HS-27A (cell line): ENCODE measurements at places on chromosomes 3 and 15.

DNA sequence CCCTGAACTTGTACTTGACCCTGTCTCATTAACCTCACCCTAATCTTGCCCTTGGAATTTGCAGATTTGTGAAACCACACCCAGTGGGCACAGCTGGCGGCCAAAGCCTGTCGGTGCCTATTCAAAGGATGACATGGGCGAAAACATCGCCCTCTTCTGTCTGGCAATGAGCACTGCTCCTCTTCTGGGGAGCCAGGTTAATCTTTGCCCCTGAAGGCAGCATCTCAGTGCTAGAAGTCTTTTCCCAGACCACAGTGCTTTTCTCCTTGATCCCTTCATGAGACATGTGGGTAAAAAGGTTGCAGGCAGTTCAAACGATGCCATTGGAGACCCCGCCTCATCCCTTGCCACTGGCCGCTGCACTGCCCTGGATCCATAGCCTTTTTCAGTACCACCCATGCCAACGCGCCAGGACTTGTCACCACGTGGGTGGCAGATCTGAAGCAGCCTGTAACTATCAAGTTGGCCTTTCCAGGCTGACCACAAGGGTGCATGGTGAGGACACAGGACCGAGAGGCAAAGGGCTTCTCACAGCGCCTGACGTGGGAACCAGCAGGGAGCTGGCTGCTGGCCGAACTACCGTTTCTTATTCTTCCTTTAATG is 6.5 kb upstream of the DNASE1L3 start:
- DNase-seq = peak; percentile 62

GRCh38 chr15:57510647-57511046 is 81.1 kb upstream of the MYZAP start:
- no peak for DNase-seq

DNA sequence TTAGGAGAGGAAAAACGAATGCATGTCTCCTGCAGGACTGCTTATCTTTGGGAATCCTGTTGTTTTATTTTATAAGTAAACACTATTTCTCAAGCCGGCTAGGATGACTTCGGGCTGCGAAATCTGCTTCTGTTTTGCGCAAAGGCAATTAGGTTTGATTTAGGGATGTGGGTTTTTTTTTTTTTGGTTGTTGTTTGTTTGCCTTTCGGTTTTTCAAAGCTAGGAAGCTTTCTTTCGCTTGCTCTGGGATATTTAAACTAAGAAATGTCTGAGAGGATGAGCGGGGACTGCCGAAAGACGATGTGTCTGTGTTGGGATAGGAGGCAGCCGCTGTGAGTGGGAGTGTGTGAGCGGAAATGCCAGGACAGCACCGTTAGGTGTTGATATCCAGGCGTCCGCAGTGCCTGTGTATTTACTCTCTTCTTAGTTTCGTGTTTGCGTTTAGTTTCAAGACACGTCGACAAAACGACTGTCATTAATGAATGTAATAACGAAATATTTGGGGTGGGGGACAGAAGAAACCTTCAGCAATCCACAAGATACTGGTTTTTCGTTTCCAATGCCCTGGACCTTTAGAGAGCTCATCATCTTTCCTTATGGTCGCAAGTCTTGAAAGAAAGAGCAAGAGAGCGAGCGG is 604 bp downstream of the ISL2 start:
- no peak for DNase-seq

GRCh38 chr3:44409640-44410410 is 67.6 kb downstream of the ZNF445 start:
- no peak for DNase-seq

- DNase-seq = peak; percentile 75
Observed at GRCh38 chr3:56796202-56796601, 5.5 kb downstream of the ARHGEF3 start.

DNA sequence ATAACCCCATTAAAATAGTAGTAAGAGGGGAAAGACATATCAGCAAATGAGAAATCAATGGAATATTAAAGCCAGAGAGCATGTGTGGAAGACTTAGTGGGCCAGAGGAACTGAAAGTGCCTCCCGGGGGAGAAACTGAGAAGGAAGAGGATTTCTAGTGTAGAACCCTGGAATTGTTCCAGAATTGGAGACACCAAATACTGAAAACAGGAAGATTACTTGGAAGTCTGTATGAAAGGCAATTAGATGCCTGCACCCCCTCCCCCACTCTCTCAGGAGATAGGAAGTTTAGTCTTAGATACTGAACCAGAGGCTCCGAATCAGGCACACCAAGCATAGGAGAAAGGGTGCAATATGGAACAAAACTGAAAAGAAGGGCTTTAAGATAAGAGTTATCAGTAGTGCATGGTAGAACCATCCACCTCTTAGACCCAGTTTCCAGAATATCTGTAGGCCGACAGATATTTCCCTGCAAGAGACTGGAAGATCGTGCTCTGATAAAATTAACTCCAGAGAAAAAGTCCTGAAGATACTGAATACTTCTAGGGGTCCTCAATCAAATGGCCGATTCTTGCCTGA is 32.4 kb downstream of the KLHL18 start:
- DNase-seq = no peak

- DNase-seq = peak; percentile 9
Observed at GRCh38 chr3:31733234-31733667, 200.5 kb downstream of the STT3B start.

DNA sequence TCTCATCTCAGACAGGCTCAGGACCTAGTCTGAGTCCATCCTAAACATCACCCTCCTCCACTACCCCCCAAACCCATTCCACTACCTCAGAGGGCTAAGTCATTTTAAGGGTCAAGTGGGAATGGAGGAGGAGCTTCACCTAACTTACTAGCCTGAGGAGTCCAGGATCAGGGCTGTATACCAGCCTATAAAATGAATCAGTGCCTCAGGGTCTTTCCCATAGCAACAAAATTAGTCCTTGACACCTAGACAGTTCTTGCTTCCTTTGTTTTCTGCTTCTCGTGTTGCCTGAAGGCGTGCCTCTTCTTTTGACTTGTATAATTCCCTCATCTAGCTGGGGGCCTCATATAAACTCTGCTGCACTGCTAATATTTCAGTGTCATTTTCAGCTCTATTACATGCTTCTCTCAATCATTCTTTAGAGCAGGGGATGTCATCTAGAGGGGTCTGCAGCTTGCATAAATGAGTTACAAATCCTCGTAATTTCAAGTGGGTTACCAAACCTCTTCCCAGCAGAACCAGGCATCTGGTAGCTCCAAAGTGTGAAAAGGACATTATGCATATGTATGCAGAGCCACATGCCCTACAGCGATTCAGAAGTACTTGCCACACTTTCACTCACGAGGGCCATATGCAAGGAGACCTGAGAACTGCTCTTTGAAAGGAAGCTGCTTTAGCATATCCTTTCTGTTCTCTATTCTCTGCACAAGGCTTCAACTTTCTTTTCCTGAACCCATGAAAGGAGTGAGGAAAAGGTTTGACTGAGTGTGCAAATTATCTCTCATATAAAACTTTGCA is 311.7 kb upstream of the SEMA6D start:
- no peak for DNase-seq

DNA sequence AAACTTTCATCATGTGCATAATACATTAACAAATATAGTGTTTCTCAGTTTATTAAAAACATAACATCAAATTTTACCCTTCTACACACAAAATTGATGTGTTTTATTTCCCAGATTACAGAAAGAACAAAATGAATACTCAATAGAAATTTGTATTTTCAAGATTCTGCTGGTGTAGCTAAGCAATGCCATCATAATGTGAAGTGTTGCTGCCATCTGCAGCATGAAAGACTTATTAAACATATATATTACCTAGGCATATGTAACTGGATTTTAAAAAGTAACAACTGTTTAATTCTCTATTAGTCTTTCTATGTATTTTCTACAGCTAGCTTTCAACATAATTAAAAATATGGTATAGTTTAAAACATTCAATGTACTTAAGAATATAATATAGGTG is 27.5 kb downstream of the PLSCR5 start:
- DNase-seq = no peak

DNA sequence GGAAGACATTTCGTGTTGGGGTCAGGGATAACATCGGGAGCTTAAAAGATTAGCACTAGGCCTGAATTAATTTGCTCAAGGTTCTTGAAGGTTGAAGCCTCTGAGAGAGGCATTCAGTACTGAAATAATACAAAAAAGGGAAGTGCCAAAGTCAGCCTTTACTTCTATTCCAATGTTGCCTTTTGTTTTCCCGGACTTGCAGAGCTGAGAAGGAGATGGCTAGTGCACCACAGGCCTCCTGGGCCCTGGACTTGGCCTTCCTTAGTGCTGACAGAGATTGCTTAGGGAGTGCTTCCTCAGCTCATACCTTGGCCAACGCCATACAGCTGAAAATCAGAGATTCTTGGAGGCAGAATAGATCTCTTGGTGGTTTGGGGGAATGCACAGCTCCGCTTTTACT is 333.6 kb upstream of the TBL1XR1 start:
- DNase-seq = no peak

DNA sequence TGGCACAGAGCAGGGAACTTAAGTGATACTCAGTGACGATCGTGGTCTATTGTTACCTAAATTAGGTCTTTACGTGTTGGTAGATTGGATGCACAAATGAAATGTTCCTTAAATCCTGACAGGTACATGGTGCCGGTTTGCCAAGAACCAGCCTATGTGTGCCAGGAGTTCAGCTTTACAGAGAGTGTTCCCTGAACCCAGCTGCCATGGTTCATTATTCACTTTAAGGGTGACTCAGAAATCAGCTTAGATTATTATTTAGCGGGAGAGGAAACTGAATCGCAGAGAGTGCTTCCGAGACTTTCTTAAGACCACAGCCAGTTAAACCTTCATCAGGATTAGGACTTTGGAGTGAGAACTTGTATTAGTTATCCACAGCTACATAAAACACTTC is 21.5 kb downstream of the FAM43A start:
- no peak for DNase-seq

- DNase-seq = no peak
Observed at GRCh38 chr3:45163481-45163880, 17.3 kb upstream of the CDCP1 start.

- DNase-seq = no peak
Observed at GRCh38 chr15:43828061-43828657, 1.4 kb downstream of the WDR76 start.

GRCh38 chr3:84194029-84194428 is 764.8 kb upstream of the CADM2 start:
- DNase-seq = no peak

DNA sequence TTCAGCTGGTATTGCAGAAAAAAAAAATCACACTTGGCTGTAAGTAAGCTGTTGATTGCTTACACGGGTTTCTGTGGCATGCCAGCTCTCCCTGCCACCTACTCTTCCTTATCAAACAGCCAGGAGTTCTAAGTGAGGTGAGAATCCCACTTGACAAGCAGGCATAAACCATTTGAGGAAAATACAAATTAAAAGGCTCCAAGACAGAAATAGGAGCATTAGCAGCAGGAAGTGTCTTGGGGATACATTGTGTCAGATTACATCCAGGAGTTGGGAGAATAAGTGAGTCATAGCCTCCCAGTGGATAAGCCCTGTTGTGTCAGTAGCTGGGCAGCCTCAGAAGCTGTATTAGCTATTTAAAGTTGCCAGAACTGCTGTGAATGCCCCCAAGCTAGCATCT is 256.0 kb downstream of the CNTN4 start:
- DNase-seq = no peak

- no peak for DNase-seq
Observed at GRCh38 chr3:183653209-183654064, 18.0 kb downstream of the KLHL24 start.

DNA sequence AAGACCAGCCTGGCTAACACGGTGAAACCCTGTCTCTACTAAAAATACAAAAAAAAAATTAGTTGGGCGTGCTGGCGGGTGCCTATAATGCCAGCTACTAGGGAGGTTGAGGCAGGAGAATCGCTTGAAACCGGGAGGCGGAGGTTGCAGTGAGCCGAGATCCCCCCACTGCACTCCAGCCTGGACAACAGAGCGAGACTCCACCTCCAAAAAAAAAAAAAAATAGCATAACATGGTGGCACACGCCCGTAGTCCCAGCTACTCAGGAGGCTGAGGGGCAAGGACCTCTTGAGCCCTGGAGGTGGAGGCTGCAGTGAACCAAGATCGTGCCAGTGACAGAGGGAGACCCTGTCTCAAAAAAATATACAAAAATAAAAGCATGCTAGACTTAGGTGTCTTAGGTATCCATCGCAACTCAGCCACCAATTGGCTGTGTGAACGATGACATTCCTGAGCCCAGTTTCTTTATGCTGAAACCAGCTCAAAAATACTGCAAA is 6.2 kb downstream of the PLCH1 start:
- DNase-seq = no peak

DNA sequence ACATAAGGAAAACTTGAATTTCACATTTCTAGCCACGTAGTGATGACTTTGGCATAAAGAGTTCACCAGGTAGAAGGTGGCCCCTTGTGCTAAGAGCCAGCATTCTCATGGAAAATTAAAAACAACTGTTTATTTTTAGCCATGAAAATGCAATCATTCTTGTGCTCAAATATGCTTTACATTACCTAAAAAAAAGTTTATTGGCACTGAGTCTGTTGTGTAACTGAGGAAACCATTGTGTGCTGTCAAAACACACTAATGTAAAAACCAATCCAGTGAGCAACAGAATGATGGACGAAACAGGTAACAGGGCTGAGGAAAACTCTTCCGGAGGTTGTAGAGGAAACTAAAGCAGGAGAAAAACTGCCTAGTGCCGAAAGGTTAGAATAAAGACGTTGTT is 287.0 kb upstream of the TMC3 start:
- DNase-seq = no peak

GRCh38 chr3:53705774-53706173 is 140.4 kb downstream of the CHDH start:
- DNase-seq = no peak

- no peak for DNase-seq
Observed at GRCh38 chr3:176992565-176992964, 204.7 kb downstream of the TBL1XR1 start.

DNA sequence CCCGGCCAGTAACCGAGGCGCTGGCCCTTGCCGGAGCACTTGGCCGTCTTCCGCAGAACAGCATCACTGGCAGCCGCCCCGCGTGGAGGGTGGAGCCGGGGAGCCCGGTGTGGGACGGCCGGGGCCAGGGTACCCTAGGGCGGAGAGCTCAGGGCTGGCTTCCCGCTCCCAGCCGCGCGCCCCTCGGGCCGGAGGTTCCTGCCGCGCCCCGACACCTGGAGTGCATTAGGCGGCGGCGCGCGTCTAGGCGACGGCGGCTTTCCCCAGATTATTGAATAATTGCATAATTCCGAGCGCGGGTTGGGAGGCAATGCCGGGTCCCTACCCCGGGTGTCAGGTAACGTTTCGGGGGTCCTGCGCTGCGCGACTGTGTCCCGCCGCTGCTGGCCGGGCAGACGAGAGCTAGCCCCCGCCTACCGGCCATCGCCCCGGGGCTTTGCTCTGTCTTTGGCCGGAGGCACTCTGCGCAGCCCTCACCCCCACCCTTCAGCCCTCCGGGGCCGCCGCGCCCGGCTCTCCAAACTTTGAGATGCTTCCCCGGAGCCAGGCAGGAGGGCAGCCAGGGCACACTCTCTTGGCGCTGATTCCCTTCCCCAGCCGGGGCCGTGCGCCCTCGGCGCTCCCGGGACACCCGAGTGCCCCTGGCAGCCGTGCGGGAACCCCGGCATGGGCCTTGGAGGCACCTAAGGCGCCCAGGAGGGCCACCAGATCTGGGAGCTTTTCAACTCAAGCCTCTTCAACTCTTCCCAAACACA is 749 bp downstream of the ITGA11 start:
- no peak for DNase-seq

- DNase-seq = no peak
Observed at GRCh38 chr3:65231544-65231943, 543.7 kb upstream of the ADAMTS9 start.
